ENCODE measurements at places on chromosomes 1 and 21.

GRCh38 chr1:210257698-210258529, 25.3 kb downstream of the SERTAD4 start:
- no peak for DNase-seq

DNA sequence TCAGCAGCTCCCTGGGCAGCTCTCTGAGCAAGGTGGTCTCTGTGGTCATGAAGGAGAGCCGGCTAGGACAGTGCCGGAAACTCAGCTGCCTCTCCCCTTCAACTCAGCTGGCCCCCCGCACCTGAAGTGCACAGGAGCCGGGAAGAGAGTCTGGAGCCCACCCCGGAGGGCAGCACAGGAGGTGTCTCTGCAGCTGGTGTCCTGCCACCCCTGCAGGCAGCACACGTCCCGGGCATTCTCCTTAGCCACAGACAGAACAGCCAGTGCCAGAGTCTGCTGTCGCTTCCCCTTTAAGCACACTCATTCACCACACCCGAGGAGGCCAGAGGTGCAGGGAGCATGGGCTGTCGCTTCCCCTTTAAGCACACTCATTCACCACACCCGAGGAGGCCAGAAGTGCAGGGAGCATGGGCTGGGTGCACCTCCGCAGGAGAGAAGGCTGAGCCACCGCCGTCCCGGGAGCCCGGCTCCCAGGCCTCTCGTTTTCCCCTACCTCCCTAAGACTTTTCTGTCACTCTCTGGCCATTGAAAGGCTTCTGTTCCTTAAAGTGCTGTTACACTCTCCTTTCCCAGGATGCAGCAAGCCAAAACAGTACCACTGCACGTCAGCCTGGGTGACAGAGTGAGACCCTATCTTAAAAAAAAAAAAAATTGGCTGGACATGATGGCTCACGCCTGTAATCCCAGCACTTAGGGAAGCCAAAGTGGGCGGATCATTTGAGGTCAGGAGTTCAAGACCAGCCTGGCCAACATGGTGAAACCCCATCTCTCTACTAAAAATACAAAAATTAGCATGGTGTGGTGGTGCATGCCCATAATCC, 16.9 kb upstream of the SAMD11 start:
- DNase-seq: peak; percentile 20

DNA sequence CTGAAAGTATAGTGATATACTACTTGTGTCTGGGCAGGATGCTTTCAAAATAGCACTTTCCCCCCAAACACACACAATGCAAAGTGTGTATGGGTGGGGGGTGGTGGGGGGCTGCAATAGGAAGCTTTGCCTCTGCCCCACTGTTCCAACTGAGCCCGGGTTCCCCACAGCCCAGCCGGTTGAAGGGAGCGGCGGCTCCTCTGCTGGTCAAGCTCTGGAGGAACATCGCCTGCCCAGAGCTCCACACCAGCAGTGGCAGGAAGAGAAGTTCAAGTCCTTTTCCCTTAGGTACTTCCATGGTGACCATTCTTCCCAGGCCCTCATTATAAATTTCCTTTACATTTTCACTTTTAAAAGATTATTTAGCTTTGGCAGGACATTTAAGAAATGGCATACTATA, 74.9 kb downstream of the CAPZB start:
- no peak for DNase-seq

DNA sequence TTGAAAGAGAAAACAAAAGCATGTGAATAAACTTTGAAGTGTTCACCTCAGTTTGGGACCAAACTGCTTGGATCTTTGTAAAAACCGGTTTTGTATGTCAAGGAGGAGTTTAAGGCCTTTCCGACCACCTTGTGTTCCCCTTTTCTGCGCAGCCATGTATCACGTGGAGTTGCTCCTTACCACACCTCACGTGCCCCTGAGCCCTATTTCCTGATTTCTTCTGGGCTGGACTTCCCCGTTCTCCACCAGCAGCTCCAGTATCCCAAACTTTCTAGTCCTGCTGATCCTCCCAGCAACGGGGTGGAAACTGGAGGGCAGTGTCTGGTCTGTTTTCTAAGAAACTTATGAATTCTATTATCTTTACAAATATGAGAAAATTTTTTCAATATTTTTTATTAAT, 1.6 kb upstream of the SH3D21 start:
- no peak for DNase-seq

GRCh38 chr1:146051452-146051851, 29.9 kb upstream of the HJV start:
- DNase-seq: no peak

DNA sequence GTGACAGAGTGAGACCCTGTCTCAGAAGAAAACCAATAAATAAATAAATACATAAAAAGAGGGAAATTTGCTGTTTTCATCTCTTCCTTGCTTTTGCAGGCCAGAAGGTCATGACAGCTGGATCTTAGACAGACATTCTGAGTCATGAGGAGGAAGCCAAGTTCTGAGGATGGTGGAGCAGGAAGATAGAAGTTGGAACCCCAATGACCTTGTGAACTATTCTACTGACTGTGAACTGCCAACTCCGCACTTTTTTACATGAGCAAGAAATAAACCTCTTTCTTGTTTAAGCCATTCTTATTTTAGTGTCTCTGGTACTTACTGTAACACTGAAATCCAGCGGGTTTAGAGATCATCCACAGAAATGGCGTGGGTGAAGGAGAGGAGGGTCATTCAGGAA, 8.5 kb downstream of the CD84 start:
- DNase-seq: no peak

DNA sequence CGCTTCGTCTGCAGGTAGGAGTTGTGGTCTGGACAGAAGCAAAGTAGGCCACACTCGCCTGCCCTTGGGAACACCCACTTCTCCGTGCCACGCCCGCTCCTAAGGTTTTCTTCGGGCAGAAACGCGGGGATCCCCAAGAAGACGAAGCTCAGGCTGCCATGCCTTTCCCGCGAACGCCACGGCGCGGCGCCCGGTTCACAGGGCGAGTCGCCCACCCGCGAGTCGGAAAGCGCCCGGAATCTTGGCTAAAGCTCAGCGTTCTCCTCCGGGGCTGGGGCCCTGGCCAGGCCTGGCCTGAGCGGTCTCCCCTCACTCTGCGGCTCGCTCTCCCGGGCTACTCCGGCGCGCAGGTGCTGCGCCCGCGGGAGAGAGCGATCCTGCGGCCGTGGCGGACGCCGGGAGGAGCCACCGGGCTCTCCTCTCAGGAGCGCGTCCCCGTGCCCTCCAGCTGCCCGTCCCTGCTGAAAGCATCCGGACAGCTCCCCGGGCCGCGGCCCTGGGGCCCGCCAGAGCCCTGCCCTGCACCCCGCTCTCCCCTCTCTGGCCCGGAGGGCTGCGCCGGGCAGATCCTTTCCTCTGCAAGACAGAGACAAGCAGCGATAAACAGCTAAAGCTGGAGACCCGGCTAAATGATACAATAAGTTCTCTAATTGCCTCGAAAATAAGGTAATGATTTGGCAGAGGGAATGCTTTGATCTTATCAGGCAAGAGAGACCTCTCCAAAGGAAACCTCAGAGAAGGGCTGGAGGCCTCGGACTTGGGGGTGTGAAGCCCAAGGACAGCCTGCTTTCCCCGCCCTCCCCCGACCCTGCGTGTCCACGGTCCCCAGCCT, 6.7 kb upstream of the WNT2B start:
- peak; percentile 63 for DNase-seq

DNA sequence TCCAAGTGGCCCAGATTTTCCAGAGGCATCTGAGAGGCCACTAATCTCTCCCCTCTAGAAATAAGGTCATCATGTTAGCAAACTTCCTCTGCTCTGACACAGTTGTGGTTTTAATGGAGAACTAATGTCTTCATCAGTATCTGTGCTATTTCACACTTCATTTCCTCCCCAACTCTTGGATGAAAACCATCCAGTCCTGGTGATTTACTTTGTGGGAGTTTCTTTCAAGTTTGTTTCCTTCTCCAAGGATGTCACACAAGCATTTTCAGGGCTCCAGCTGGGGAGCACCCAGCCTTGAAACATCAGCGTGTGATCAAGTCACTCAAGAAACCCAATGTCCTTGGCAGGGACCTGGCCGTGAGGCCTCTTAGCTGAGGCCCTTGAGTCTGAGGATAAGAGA, 38.8 kb downstream of the TBX15 start:
- no peak for DNase-seq

- no peak for DNase-seq
Observed at GRCh38 chr1:248406721-248407692, 4.2 kb downstream of the OR2T1 start.

DNA sequence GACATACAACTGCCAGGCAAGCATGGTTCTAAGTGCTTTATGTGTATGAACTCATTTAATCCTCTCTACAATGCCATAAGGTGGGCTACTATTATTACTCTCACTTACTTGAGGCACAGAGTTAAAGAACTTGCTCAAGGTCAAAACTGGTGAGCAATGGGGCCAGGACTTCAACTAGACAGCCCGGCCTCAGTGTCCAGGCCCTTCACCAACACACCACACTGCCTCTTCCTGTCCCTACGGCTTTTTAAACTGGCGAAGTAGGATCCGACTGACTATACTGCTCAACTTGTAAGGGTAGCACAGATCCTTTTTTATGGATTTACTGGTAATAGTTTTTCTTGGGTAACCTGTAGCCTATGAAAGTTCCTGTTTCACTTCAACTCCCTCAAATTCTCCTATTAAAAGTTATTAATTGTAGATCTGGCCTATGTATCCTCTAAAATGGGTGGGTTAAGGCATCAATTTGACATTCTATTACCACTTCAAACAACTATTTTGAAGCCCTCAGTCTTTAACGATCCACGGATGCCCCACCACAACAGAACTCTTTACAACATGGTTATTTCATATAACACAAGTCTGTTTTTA, 4.3 kb downstream of the ERRFI1 start:
- no peak for DNase-seq

GRCh38 chr21:37071561-37072273, 1.2 kb downstream of the PIGP start:
- DNase-seq: no peak

DNA sequence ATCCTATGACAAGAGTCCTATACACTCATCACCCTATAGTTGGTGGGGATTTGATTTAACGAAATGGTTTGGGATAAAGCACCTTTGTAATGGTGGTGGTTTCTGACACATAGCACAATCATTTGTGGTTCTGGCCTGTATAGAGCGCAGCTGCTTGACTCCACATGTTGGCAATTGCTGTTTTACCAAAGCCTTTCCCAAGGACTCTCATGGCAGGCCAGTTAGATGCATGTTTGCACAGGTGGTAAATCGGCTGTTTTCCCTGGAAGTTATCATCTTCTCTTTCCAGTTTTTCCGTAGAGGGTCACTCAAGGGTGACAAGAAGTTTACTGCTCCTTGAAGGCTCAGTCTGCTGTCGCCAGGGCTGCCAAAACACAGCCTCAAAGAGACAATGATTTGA, 17.1 kb upstream of the XPR1 start:
- no peak for DNase-seq

GRCh38 chr1:186014370-186015037, 280.3 kb downstream of the HMCN1 start:
- no peak for DNase-seq

GRCh38 chr1:50969611-50970508, at the start of gene CDKN2C:
CDKN2C (plus strand) TSS chr1:50970245; CDS start chr1:50970369, 124 bp downstream.
- peak; percentile 55 for DNase-seq

- DNase-seq: no peak
Observed at GRCh38 chr1:3879787-3880428, 20.2 kb downstream of the C1orf174 start.

DNA sequence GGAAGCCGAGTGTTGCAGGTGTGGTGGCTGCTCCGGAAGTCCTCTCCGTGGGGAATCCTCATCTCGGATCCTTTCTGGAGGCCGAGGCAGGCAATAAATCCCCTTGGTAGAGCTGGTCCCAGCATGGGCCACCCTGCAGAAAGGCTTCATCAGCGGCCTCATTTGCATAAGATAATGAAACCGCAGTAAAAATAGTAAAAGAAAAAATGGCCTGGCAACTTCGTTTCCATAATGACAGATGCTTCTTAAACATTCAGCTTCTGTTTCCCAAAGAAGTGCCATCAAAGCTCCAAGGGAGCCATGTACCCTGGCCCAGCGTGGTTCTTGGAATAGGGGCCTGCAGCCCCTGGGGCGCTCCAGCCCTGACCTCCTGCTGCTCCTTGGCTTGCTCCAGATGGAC, 244.1 kb downstream of the GRIK3 start:
- no peak for DNase-seq

DNA sequence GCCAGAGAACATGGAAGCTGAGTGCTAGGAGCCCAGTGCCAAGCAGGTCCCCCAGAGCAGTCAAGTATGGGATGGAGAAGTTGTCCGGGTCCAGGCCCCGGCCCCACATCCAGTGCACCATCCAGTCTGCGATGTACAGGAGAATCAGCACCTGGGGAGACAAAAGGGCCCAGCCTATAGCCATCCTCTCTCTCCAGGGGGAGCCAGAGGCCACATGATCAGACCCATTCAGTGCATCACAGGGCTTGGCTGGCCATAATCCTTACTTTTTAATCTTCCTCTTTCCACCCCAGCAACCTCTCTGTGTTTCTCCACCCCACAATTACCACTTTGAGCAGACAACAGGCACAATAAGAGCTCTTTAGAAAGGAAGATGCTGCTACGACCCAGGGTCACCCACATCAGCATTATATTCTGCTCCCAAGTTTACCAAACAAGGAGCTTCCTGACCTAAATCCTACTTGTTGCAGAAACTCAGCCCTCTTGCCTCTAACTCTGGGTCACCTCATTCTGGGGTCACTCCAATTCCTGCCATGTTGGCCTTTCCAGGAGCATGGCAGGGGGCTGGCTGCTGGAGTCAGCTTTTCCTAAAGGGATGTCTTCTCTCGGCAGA, 16.4 kb upstream of the RAB29 start:
- DNase-seq: peak; percentile 67

DNA sequence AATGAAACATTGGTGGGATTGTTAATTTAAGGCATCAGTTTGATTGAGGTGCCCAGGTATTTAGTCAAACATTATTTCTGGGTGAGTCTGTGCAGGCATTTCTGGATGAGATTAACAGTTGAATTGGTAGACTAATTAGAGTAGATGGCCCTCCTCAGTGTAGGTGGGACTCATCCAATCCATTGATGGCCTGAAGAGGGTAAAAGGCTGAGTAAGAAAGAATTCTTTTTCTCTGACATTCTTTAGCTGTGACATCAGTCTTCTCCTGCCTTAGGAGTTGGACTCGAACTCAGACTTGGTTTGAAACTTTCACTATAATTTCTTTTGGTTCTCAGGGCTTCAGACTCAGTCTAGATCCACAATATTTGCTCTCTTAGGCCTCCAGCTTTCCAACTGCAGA, 59.6 kb upstream of the ADAMTS5 start:
- no peak for DNase-seq

DNA sequence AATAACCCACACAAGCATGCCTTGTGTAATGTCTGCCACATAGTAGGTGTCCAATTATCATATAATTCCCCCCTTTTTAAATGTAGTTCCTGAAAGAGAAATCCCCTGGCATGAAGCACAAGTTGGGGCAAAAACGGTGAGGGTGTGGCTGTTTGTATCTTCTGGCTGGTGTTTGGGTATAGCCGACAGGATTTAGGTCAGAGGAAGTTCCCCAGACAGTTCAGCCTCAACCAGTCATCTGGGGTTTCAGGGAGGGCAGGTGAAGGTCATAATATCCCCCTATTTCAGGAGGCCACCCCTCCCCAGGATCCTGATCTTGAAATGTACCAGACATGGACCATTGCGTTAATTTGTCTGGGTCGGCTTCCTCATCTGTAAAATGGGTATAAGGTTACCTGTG, 29.1 kb upstream of the JUN start:
- peak; percentile 24 for DNase-seq

- DNase-seq: peak; percentile 39
Observed at GRCh38 chr1:16204634-16205333, 7.7 kb downstream of the ARHGEF19 start.
